Fibroblast of the conjunctiva (primary cell): ENCODE measurements at places on chromosomes 6 and 20.

DNA sequence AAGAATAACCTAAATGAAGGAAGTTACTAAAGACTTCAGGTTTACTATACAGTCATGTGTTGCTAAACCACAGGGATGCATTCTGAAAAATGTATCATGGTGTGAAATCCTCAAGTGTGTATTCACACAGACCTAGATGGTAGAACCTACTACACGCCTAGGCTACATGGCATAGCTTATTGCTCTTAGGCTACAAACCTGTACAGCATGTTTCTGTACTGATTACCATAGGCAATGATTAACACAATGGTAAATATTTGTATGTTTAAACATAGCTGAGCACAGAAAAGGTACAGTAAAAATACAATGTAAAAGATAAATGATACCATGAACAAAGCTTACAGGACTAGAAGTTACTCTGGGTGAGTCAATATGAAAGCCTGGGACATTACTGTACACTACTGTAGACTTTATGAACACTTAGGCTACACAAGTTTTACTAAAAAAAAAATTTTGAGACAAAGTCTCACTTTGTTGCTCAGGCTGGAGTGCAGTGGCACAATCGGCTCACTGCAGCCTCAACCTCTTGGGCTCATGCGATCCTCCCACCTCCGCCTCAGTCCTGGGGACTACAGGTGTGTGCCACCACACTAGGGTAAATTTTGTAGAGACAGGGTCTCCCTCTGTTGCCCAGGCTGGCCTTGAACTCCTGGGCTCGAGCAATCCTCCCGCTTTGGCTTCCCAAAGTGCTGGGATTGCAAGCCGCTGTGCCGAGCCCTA, 36.0 kb downstream of the ADNP start:
- no peak for DNase-seq

DNA sequence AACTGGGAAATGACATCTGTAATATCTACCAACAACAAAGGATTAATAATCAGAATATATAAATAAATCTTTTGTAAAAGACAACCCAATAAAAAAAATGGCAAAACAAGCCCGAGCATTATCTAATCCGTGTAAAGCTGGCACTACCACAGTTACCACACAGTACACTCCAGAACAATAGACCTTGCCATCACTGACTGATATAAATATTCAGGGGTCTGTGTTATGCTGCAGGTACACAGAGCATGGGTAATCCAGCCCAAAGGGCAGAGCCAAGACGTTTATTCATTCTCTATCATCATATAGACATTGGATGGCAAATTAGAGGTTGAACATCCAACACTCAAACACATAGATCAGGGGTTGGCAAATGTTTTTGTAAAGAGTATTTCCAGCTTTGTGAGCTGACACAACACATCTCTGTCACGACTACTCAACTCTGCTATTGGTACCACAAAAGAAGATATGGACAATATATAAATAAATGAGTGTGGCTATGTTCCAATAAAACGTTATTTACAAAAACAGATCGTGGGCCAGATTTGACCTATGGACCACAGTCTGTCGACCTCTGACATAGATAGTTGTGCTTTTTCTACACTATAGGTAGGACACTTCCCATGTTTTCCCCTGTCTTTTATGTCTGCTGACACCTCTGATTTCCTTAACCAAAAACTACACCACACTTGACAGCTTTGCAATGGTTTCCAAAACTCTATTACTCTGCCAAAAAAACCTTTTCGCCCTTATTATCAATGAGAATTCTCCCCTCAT, 4.5 kb downstream of the NCOA6 start:
- no peak for DNase-seq

DNA sequence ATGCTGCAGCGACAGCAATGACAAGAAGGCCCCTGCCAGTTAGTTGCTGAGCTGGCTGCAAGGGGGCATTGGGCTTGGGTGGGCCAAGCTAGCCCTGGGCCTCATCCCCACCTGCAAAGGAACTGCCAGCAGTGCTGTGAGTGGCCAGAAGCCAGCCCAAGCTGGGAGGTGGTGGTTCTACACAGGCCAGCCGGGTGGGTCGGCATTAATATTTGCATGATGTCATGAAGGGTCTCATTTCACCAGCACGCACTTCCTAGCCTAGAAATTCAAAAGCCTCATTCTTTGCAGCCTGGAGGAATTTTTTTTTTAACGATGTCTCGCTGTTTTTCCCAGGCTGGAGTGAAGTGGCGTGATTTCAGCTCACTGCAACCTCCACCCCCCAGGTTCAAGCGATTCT, 62.0 kb downstream of the IYD start:
- DNase-seq = no peak

- DNase-seq = no peak
Observed at GRCh38 chr6:111805511-111806164, 67.6 kb downstream of the FYN start.

GRCh38 chr6:167683028-167683862, 143.5 kb upstream of the AFDN start:
- DNase-seq = no peak

- DNase-seq = no peak
Observed at GRCh38 chr6:95364016-95364604, 213.2 kb upstream of the MANEA start.

- no peak for DNase-seq
Observed at GRCh38 chr6:40887792-40888340, 151.2 kb downstream of the UNC5CL start.

- DNase-seq = no peak
Observed at GRCh38 chr6:23334360-23334759, 765.0 kb downstream of the HDGFL1 start.

DNA sequence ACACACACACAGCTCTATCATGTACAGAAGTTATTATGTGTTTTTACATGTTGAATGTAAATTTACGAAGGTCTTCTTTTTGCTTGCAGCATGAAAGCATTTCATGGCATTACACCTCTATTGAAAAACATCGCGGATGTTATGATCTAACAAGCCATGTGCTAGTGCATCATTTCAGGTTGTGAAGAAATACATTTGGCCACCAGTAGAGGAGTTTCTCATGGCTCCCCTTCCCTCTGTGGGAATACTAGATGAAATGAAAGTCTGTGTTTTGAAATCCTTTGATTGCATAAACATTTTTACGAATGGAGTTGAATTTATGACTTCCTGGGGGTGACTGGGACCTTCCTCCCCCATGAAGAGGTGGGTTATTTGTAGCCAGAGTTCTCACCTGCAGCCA, 17.7 kb downstream of the MAS1 start:
- no peak for DNase-seq

DNA sequence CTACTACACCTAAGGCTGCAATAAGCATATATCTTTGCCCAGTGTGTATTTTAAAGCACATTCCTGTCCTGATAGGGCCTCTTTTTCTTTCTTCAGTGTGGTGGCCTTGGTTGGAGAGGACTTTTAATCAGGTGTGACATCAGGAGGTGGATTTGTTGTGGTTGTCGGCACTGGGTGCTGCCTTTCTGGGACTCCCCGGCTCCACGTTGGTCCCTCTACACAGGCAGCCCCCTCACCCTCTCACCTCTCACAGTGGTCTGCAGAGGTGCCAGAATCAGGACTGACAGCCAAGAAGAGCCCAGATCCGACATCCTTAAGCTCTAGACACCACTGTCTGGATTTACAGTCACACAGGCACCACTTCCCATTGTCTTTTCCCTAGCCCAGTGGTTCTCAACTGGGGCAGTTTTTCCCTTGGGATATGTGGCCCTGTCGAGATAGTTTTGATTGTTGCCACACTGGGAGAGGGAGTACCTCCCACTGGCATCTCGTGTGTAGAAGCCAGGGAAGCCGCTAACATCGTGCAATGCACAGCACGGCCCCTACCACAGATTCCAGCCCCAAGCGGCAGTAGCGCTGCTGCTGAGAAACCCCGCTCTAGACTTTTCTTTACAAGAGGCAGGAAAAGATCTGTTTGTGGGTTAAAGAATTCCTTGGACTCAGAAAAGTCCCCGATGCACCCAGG, 314.1 kb downstream of the QKI start:
- no peak for DNase-seq

DNA sequence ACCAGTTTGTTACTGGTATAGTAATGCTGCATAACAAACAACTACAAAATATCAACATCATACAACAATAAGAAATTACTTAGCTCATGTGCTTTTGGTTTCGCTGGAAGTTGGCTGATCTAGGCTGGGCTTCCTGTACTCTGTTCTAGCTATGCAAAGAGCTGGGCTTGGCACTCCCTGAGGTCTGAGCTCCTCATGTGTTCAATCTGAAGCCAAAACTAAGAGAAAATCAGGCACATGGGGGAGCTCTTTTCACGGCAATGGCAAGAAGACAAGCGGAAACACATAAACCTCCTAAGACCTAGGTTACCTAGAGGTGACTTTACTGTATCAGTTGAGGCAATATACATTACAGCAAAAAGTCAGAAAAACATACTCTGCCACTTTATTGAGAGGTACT, 574.2 kb downstream of the KHDRBS2 start:
- no peak for DNase-seq

- no peak for DNase-seq
Observed at GRCh38 chr20:9179193-9179802, 110.4 kb downstream of the PLCB4 start.

DNA sequence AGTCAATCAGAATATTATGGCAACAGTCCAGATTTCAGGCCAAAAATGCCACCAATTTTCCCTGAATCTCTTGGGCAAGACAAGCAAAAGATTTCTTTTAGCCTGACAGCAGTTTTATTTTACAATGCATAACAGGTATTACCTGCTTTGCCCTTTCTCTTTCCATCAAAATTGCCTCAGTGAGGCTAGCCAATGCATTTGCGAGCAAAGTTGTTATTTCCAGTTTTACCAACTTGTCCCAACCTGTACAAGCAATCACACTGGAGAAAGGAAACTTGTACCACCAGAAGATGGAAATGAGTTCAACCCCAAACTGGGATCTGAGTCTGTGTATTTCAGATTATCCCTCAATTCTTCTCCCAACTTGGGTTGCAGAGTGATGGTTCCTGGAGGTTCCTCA, 279.9 kb upstream of the CDYL start:
- no peak for DNase-seq

GRCh38 chr6:84526631-84527030, 237.8 kb downstream of the TBX18 start:
- DNase-seq = no peak

GRCh38 chr6:106470811-106471210, 110.3 kb downstream of the CRYBG1 start:
- no peak for DNase-seq

- no peak for DNase-seq
Observed at GRCh38 chr6:89643406-89643805, 4.9 kb upstream of the LYRM2 start.

GRCh38 chr20:25308671-25309394, 60.9 kb downstream of the PYGB start:
- DNase-seq = no peak
